Dorsolateral prefrontal cortex (tissue), 122 donors: ENCODE measurements at places on chromosomes 4 and X.

GRCh38 chrX:8867406-8867805 lies 66.2 kb upstream of the FAM9A start:
- no peak for DNase-seq

DNA sequence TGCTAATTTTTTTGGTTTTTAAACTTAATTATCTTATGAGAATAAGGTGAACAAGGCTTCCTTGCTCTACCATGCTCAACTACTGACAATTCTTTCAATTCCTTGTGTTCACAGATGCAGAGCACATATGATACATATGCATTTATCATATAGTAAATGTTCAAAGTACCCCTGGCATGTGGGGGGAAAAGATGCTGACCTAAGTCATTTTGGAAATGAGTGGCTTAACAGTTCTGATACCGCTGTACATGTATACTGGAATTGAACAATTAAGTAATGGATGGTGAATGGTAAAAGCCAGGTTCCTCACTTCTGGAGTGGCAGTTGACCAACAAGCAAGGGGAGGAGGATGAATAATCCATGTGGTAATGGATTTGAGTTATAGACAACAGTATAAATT lies 149.6 kb downstream of the NAF1 start:
- DNase-seq, result no peak

GRCh38 chr4:81356621-81357020 lies 115.1 kb downstream of the RASGEF1B start:
- no peak for DNase-seq

GRCh38 chr4:92566269-92566668 lies 262.5 kb downstream of the GRID2 start:
- DNase-seq, result no peak

- no peak for DNase-seq
Observed at GRCh38 chrX:150032742-150033141, 94.5 kb upstream of the EOLA2 start.

GRCh38 chr4:83504503-83504902 lies 19.6 kb upstream of the ABRAXAS1 start:
- DNase-seq, result no peak

DNA sequence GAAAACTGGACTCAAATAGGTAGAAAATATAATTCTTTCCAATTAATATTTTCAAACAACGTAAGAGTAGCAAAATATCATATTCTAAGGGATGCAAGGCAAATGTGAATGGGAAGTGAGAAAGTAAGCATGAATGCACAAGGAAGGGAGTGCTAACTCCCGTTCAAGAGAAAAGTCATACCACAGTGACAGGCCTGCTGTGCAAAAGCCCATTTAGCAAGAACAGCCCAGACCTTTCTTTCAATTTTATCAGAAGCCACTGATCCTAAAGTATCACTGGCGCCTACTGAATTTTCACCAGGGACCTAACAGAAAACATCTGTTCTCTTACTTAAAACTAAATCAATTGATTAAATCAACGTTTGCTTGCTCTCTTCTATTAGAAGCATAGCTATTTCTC lies 157.9 kb upstream of the DKK2 start:
- no peak for DNase-seq

- DNase-seq, result no peak
Observed at GRCh38 chr4:13322681-13323101, 161.4 kb downstream of the RAB28 start.

GRCh38 chr4:106454581-106454980 lies 86.0 kb upstream of the GIMD1 start:
- no peak for DNase-seq

DNA sequence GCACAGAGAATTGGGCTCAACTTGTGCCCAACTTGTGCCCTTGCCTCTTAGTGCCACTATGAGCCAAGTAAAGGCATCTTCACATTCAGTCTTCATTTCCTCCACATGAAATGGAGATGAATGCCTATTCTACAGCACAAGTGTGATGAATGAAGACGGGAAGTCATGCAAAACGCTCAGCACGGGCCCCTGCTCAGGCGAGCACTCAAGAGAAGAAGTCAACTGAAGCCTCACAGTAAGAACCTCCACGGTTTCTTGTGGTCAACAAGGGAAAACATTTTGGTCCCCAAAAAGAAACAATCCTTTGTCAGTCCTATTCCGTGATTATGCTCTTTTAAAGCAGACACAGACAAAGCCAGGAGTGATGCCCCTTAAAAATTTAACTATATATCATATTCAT lies 87.0 kb downstream of the IRF2 start:
- DNase-seq, result no peak

DNA sequence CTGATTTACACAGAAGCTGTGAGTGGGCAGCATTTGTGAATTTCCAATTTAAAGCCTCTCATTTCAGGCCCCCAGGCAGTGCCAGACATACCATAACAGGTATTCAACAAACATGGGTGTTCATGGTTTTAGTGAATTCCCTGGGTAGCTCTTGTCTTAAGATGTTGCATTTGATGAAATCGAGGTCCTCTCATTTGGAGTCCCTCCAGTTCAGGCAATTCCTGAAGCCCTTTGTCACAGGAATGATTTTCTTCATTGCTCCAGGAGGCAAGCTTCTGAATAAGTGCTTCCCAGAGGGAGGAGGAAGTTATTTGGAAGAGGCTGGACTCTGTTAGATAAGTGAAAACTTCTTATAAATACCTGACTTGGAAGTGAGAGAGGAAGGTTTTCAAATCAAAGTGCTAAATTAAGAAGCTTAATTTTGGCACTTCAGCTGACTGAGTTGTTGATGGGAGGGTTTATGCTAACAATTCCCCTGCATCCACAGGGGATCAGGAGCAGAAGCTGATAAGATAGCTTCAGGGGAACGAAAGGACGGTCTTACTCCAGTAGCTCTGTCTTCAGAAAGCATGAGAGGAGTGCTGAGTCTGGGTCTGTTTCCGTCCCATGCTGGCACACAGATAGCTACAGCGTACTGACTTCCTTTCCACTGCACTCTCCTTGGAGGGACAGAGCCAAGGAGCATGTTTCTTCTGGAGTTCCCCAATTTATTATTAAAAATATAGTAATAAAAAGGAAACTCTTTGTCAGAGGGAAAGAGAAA lies 543.1 kb downstream of the GBA3 start:
- DNase-seq, result no peak

DNA sequence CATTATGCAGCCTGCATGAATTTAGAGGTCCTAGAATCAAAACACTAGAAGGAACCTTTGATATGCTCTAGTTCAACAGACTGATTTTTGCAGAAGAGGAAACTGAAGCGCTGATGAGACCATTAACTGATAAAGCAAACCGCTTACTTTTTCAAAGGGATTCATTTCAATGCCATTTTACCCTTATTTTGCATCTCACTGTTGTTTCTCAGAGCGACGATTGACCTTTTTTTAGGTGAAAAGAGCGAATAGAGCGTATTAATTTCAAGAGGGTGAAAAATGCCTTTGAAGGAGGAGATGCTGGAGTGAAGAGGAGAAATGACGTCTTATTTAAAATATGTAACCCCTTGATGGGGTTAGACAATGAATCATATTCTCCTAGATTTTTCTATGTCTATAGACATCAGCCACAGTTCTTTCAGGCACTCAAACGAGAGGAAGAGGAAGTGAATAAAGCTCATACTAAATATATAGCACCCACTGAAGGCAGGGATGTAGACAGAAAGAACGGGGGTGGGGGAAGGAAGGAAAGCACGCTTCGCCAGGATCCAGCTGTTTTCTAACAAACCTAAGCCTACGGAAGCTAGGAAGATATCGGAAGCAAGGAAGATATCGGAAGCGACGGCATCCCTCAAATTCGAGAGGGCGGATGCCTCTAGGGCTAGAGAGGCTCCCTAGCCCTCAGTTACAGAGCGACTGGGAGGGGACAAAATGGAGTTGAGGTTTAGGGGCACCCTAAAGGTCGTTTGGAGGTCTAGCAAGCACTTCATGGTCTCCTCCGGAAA lies 848 bp downstream of the ACSL4 start:
- no peak for DNase-seq

DNA sequence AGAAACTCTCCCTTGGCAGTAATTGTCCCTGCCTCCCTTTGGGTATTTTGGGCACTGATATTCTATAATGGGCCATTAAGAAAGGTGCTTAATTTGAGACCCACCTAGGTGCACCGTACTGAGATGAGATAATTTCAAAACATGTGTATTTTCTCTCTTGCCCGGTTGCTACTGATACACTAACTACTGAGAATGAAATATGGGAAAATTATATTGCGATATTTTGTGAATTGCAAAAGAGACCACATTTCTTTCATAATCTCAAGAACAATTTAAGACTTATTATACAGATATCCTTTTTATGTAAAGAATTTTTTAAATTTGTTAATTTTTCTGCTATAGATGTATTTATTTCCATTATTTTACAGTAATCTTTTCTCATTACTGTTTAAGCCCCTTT lies 284.9 kb downstream of the ADGRL3 start:
- DNase-seq, result no peak

- no peak for DNase-seq
Observed at GRCh38 chr4:15809058-15809457, 30.9 kb downstream of the CD38 start.

DNA sequence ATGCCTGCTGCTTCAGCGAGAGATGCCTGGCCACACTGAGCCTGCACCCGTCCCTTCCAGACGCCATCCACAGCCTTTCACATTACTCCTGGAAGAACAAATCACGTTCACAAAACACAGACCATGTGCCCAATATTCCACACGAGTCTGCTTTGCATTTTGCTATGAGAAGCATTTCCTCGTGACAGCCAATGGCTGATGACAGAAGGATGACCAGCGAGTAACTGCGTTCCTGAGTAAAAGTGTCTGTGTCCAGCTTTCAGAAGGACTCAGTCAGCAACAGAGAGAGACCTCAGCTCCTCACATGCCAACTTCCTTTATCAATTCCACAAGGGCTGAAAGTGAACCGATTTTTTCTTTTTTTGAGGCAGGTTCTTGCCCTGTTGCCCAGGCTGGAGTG lies 19.5 kb downstream of the NAT8L start:
- DNase-seq, result no peak

DNA sequence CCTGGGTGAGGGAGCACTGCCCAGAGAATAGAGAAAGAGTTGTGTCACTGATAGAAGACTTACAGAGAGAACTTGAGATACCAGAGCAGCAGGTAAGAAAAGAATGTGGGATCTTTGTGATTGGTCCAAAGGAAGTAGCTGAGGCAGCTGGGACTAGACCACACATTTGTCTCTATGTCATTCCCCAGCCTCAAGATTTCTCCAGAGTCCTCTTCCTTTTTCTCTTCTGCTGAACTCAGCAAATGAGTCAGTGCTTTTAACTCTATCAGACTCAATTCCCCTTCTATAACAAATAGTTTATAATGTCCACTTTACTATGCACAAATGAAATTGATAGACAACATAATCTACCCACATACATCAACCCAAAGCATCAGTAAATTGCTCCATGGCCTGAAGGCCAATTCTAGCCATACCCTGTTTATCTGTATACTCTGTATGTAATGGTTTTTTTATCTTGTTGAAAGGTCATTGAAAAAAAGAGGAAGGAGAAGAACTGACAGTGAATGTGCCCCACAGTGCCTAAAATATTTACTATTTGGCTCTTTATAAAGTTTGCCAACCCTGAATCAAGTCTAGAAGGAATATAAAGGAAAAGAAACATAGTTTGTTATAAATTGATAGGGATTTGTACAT lies 38.2 kb downstream of the ETDC start:
- DNase-seq, result no peak

- DNase-seq, result no peak
Observed at GRCh38 chr4:174928174-174928573, 10.0 kb downstream of the ADAM29 start.

GRCh38 chr4:40564004-40564403 lies 65.7 kb downstream of the RBM47 start:
- DNase-seq, result no peak

DNA sequence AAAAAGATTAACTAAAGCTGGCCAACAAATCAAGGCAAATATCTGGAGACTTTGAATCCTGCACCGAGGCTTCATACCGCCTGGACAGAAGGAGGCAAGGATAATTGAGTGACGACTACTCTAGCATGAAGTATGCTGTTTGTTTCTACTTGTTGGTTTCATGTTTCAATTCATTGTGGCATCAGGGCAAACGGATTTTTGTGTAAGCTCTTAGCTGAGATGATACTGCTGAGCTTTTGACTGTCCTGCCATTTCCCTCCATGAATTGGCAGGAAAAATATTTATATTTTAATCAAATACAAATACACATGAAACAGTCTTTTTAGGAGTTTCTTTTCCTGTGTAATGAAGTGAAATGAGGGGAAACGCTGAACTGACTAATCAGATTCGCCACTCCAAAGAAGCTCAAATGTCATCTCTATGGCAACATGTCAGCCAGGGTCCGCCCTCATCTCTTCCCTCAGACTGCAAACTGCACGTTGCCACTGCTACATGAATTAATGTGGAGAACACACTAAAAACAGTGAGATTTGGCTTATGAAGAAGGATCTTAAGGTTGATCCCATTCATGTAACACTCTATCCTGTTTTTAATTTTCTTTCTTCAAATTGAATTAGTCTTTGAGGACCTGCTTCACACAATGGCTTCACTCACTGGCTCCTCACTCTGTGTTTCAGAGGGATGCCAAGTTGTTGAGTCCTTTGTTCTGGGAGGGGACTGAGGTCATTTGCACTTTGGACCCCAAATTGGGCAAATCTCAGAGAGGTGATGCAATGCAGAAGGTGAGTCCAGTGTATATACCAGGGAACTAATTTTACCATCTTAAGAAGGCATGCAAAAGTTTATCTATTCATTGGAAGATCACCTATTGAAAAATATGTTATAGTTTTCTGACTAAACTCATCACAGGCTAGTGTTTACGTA lies 149.6 kb upstream of the MID1 start:
- DNase-seq, result no peak

DNA sequence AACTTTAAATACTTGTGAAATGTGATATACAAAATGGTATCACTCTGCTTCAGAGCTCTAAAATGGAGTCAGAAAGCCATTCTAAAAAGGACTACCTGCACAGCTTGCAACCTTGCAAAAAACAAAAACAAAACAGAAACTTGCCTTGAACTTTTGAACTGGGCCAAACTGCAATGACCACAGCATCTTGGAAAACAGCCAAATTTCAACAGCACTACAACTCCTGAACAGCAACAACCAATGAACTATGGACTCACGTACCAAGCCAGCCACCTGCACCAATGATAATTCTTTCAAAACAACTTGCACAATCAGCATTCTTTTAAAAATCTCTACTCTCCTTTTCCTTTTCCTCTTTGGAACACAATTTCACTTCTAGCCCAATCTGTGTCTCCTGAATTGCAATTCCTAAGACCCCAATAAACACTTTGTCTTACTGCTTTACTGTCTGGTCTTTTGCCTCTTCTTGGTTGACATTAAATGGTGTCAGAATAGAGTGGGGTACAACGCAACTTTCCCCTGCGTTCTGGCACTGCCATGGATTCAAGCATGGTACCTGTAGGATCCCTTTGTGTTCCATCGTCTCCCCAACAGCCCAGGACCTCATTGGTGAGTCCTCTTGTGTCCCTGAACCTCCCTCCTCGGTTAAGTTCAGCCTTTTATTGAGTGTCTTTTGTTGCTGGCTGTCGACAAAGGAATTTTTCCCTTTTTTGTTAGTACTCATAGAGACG lies 35.7 kb upstream of the FMR1 start:
- no peak for DNase-seq
